ENCODE measurements at places on chromosomes 3 and 15.
A peak's percentile ranks its signal among the peaks of the same experiment; 100 is the strongest.

DNA sequence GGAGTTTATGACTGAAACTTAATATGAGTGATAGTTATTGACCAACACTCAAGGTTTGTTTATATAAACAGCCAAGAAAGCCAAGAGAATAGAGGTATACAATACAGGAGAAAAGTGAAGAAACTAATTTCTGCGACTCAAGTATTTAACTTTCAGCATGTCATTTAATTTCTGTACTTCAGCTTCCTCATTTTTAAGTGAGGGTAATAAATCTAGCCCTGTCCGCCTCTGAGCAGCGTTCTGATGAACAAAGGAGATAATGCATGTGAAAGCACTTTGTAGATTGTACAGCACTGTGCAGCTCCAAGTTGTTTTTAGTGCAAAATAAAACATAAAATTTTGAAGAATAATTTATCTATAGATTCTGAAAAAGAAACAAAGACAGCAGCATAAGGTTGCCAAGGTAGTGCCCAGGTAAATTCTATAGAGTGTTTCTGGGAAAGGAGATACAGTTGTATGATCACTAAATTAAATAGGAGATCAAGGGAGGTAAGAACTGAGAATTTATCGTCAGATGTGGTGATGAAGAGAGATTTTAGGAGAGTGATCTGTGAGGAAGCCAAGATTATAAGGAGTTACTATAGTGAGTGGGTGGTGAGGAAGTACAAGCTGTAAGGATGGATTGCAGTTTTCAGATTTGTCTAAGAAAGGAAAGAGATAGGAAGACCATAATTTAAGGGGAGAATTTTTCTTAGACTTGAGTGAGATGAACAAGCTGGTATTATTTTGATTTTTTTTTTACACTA, 71.3 kb downstream of the RASA2 start:
- DNase-seq, result peak; percentile 27

DNA sequence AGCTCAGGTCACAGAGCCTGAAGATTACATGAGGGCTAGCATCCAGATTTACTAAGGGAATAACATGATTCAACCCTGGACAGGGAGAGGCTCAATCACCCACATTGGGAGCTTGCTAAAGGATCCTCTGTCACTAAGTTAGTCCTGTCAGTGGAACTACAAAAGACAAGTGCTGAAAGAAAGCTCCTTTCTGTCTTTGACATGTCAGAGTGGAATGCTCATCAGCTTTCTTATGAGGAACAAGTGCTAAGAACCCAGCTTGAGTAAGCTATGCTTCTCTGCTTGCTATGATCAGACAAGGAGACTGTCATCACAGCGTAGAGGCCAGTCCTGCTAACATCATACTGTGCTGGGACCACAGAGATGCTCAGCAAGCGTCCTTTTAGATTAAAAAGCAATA, 74.5 kb downstream of the MB21D2 start:
- DNase-seq, result no peak

DNA sequence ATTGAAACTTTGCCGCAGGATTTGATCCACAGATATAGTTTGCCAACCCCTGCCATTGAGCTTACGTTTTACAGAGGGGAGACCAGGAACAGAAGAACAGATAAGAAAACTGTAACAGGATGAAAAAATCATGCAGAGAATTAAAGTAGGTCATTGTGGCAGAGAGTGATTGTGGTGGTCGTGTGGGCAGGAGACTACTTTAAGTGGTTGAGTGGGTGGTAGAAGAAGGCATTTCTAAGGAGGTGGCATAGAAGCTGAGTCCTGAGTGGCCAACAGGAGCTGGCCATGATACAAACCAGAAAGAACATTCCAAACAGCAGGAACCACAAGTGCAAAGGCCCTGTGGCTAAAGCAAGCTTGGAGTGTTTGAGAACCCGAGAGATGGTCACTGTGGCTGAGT, 34.5 kb downstream of the COLQ start:
- no peak for DNase-seq

- DNase-seq, result no peak
Observed at GRCh38 chr3:196246612-196247308, 30.4 kb downstream of the SLC51A start.

GRCh38 chr3:60967141-60967540, 284.1 kb downstream of the FHIT start:
- DNase-seq, result no peak

DNA sequence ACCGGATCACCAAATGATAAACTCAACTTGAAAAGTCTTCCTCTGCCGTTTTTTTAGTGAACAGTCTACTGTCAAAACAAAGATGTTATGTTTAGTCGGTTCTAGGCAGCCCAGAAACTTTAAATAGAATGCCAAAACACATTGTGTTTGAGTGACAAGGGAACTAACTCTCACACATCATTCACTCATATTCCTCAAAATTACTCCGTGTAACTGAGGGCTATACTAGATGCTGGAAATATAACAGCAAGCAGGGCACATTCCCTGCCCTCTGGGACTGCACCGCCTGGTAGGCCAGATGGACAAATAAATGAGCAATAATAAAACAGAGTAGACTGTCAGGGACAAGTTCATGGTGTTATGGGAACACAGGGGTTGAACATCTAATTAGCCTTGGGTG, 251.4 kb downstream of the MAGI1 start:
- no peak for DNase-seq

GRCh38 chr3:180447136-180447535, 154.8 kb upstream of the TTC14 start:
- DNase-seq, result no peak

GRCh38 chr15:27042646-27043045, 71.7 kb downstream of the GABRG3 start:
- DNase-seq, result no peak

DNA sequence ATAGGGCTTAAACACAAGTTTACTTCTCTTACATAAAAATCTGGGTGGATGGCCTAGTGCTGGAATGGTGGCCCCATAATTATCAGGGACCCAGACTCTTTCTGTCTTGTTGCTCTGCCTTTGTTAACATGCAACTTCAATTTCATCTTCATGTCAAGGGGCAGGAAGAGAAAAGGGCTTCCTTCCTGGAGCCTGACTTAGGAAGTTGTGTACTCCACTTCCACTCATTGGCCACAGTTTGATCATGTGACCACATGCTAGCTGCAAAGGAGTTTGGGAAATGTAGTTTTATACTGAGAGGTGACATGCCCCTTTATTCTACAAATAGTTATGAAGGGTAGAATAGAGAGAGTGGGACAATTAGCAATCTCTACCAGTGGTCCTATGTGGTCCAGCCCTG, 39.3 kb downstream of the RHCG start:
- DNase-seq, result no peak

DNA sequence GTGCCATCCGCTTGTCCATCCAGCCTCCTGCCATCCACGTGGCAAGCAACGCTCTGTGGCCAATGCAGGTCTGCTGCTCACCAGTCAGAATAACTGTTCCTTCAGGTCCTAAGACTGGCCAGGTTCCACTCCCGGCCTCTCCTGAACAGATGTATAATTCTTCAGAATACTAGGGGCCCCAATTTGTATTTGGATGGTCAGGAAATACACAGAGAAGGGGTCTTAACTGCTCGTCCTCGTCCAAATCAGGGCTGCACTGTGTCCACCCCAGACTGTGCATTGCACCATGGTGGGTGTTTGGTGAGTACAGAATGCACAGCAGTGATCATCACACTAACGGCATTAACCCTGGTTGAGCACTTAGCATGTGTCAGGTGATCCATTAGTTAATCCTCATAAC, 46.0 kb downstream of the MINAR1 start:
- DNase-seq, result no peak

DNA sequence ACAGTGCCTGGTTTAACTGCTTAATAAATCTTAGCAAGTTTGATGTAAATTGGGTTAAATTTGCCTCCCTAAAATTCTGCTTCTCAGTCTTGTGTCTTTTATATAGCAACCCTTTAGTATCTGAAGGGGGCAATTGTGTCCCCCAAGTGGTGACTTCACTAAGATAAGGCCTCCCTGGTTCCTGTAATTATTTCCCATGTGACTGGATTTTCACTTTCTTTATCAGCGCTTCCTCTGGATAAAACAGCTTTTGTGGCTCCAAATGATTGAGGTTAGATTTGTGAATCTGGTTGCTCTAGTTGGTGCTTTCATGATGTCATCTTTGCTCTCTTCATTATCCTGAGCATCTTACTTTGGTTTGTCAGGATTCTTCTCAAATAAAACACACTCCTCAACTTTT, 334.3 kb upstream of the CTDSPL start:
- no peak for DNase-seq

DNA sequence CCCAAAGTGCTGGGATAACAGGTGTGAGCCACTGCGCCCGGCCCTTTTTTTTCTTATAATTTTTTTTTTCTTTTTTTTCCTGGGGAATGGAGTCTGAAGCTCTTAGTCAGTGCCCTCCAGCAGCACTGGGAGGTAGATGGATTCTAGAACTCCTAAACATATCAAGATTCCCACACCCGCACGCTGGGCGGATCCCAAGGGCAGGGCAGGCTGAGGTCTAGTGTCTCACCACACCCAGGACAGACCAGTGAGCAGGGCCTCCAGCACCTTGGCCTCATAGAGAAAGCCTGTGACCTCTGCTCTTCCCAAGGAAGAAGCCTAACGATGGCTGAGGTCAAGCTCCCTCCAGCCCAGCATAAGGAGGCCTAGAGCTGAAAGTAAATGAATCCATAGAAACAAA, 153.7 kb upstream of the MEF2A start:
- DNase-seq, result no peak

DNA sequence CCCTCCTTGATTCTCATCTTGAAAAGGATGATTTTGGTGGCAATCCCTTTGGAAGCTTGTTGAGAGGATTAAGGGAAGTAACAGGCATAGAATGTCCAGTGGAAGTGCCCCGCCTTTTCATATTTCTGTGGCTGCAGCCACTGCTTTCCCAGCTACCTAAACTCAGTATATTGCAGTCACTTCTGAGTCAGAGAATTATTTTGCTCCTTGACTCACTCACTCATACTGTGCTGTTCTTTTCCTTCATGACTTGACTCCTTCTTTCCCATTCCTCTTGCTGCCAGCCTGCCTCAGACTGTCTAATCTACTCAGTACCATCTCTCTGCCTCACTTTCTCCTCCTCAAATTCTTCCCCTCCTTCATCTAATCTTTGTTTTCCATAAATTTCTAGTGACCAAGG, 26.5 kb upstream of the POLR2M start:
- DNase-seq, result no peak

- DNase-seq, result no peak
Observed at GRCh38 chr3:54905920-54906319, 21.9 kb downstream of the LRTM1 start.

GRCh38 chr3:170331143-170331542, 26.4 kb upstream of the SKIL start:
- DNase-seq, result no peak

DNA sequence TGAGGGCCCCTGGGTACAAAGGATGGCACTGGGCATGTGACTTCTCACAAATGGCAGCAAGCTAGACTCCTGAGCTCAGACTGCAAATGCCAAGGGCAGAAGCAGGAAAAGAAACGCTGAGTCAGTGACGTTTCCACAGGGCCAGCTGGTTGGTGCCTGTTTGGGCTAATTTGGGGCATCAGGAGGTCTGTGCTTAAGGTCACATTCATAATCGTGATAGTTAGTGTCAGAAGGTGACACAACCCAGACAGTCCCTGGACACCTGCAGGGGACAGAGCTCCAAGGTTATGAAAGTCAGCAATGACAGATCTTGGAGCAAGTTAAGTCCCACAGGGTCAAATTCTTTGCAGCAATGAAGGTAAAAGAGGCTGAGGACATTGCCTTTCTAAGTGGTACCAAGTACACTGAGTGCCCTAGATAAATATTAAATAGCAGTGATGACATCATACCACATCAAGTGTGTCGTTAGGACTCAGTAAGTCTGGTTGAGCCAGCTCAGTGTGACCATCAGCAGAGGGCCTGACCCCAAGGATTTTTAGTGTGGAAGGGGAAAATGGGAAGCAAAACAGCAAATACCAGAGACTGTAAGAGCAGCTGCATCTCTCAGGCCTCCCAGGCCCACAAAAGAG, 556.9 kb upstream of the CFAP20DC start:
- DNase-seq, result no peak

DNA sequence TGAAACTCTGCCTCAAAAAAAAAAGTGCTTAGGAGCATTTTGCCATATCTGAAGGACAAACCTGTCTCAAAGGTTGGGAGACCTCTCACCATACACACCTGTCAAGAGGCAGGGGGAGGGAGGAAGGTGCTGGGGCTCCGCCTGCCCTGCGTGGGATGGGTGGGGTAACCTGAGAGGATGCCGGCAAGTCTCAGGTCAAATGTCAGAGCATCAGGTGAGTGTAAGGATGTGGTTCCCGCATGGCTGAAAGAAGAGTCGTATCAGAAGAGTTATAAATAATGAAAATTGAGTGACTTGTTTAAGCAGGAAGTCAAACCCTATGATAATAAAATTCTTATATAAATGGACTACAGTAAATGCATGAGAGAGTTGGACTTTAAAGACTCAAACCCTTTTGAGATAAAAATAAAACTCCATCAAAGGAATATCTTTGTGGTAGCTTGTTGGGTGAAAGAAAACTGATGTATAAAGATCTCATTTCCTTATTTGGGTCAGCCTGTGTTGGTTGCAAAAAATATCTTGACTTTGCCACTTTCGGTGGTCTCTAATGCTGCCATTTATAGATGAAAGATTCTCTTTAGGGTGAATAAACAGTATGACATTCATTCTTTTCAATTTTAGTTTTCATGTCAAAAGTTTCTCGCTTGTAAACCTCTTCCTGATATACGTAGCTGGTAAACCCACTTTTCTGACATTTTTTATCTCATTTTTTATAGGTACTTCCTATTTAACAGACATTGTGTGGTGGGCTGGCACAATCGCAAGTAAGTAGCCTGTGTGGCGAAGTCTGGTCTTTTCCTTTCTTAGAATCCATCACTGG, 23.8 kb downstream of the NIPA1 start:
- no peak for DNase-seq

GRCh38 chr15:100995471-100996430, 76.6 kb downstream of the LRRK1 start:
- DNase-seq, result no peak

- DNase-seq, result no peak
Observed at GRCh38 chr3:122719273-122719921, 38.8 kb downstream of the PARP14 start.

DNA sequence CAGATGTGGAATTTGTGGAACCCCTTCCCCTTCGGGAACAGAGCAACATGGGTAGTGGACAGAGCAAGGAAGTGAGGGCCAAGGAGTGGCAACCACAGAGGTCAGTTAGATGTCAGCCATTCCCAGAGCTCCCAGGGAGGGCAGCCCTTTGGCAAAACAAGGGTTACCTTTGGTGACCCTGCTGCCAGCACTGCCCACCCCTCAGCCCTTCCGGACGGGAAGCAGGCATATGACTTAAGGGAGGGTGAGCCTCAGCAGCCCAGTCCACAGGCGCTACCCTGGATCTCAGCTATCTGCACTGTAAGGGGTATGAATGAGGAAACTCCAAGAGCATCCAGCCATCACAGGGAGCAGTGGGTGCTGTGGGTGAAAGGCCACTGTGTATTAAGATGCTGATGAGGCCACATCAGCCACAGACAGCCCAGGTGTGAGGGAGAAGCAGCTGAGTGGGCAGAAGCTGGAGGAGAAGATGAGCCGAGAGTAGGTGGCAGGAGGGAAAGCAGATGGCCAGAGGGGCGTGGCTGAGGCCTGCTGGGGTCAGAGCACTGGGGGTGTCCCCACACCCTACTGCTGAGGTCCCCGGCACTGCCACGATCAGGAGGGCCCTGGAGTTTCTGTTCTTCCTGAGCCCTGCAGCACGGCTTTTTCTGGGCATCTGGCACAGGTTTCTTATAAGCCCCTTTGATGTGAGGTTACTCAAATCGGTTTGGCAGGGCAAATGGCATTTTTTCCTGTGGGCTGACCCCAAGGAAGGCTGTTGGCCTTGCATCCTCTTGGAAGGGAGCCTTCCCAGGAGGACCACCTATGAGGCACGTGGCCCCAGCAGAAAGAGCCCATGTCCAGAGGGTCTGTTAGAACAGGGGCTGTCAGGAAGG, 6.2 kb downstream of the PLA2G4D start:
- DNase-seq, result no peak
